ENCODE measurements at places on chromosomes 2 and 18. TPM values are rescaled to one million over a fixed set of nuclear protein-coding genes. Genes with fewer than 3 reads are reported as not detected.

Gene ANKRD30B
- not detected for total RNA-seq

Gene ATP8B1
- not detected for total RNA-seq

GRCh38 chr2:162084536-162084935, 10.5 kb upstream of the DPP4 start:
- no peak overlapping the region for H3K4me3 ChIP-seq
- no peak for DNase-seq
- no peaks in the 10 kb centered on the region for H3K36me3 ChIP-seq
- no peak overlapping the region for H3K27ac ChIP-seq
- H3K27me3 ChIP-seq: no peaks in the 10 kb centered on the region

DNA sequence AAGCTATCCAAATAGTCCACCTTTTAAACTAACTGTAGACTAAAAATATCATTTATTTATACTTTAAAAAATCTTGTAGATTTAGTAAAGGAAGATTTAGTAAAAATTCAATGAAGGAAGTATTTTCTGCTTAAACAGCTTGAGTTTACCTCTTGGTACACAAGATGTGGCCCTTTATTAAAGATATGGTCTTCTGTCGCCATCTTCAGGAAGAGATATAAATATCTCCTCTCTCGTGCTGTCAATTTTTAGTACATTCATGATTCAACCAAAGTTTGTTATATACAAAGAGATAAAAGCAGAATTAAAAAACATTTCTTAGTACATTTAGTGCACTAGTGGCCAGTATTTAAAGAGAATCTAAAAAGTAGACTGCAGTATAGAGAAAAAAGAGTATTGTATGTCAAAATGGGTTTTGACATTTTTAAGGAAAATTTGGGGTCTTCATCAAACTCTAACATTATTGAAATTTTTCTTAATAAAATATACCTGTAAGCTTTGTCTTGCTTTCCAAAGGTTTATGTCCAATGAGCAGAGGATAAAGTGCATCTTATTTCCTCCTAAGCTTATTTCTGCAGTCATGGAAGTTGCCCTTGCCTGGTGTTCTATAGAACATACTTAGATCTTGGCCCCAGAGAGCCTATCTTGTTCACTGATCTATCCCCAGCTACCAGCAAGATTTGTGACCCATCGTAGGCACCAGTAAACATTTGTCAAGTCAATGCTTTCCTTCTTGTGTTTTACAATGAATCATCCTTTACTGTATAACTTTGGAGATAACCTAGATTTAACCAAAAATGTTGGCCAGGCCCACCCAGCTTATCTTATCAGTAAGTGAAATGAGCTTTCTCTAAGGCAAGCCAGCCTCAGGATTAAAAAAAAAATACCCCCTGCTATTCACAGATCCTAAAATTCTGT, 18.5 kb upstream of the EML6 start:
- peaks cover 5% of the 10 kb centered on the region for H3K27me3 ChIP-seq
- H3K4me3 ChIP-seq: no peak overlapping the region
- no peak for DNase-seq

DNA sequence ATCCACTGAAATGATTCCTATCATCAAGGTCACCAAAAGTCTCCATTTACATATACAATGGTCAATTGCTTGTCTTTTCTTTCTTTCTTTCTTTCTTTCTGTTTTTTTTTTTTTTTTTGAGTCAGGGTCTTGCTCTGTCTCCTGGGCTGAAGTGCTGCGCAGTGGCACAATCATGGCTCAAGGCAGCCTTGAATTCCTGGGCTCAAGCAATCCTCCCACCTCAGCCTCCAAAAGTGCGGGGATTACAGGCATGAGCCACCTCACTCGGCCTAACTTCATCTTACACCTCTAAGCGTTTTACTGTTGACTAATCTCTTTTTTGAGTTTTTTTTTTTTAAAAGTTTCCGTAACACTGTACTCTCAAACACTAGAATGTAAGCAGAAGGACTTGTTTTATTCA, 867 bp downstream of the SF3B6 start:
- no peaks in the 10 kb centered on the region for H3K27me3 ChIP-seq
- peak overlapping the region; percentile 93 for H3K27ac ChIP-seq
- peaks cover 23% of the 10 kb centered on the region for H3K4me1 ChIP-seq
- peaks cover 11% of the 10 kb centered on the region for H3K36me3 ChIP-seq
- peak overlapping the region; percentile 98 for H3K4me3 ChIP-seq
- no peak for DNase-seq

Gene LTBP1
- total RNA-seq: not detected

DNA sequence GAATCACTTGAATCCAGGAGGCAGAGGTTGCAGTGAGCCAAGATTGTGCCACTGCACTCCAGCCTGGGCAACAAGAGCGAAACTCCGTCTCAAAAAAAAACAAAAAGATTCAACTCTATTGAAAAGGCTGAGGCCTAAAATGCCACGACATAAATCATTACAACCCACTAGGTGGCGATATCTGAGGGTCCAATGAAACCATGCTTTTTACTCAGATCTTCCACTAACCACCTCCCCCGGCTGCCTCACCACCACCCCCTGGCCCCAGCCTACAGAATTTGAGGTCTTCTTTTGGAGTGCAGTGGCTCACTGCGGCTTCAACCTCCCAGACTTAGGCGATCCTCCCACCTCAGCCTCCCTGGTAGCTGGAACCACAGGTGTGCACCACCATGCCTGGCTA, 57.5 kb downstream of the AP1S3 start:
- no peak overlapping the region for H3K27ac ChIP-seq
- H3K36me3 ChIP-seq: no peaks in the 10 kb centered on the region
- H3K4me3 ChIP-seq: no peak overlapping the region
- DNase-seq: peak; percentile 15
- no peaks in the 10 kb centered on the region for H3K4me1 ChIP-seq
- no peaks in the 10 kb centered on the region for H3K27me3 ChIP-seq

GRCh38 chr2:138512672-138513071, 11.1 kb downstream of the SPOPL start:
- DNase-seq: no peak
- no peaks in the 10 kb centered on the region for H3K36me3 ChIP-seq
- no peak overlapping the region for H3K27ac ChIP-seq

Gene SERPINB13
- not detected for total RNA-seq

- H3K36me3 ChIP-seq: no peaks in the 10 kb centered on the region
- no peak overlapping the region for H3K4me3 ChIP-seq
- no peak overlapping the region for H3K27ac ChIP-seq
- H3K4me1 ChIP-seq: no peaks in the 10 kb centered on the region
Observed at GRCh38 chr2:8065191-8065590, 616.7 kb upstream of the ID2 start.

Gene IL36A
- total RNA-seq: not detected

DNA sequence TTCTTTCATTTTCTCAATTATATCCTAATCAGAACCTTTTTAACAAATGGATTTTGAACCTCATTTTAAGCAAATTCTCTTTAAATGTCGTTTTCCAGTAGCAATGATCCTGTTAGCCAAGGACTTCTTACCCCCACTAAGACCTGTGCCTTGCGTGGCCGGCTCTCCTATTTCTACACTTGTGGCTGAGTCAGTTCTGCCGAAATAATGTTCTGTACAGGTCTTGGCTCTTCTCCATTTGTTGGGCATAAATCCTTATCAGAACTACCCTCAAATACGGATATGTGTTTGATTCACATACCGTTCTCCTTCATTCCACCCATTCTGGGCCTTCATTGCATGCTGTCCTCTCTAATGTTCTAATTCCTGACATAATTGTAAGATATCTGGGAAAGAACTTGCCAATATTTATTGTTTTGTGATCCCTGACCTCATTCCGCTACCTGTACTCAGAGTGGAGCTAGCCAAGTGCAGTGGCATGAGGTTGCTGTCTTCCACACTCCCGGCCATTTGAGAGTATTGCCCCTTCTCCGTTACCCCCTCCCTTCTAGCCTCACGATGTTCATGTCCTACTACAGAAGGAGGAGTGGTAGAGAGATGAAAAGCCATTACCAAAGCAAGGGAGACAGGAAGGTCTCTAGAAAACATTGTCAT, 78.7 kb downstream of the MYOM1 start:
- H3K36me3 ChIP-seq: peaks cover 5% of the 10 kb centered on the region
- no peak for DNase-seq
- H3K27ac ChIP-seq: no peak overlapping the region
- H3K4me1 ChIP-seq: no peaks in the 10 kb centered on the region
- no peak overlapping the region for H3K4me3 ChIP-seq

DNA sequence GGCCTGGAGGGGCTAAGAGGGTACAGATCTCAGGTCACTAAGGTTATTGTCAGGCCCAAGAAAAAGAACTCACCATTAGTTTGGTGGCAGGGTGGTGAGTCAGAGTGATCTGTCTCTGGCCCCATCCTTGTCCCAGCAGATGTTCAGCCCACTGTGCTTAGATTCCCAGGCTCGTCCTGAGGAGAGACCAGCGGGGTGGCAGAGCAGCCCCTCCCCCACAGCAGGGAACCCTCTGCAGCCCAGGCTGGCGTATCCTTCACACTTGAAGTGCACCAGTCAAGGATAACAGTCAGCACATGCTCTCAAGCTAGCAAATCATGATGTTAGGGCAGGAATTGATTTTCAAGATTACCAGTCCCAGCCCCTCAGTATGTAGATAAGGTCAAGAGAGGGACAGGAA, 43.1 kb downstream of the TMEM185B start:
- H3K27me3 ChIP-seq: no peaks in the 10 kb centered on the region
- H3K36me3 ChIP-seq: no peaks in the 10 kb centered on the region
- H3K27ac ChIP-seq: no peak overlapping the region
- peaks cover 73% of the 10 kb centered on the region for H3K4me1 ChIP-seq

Gene UPP2
- total RNA-seq: not detected

Gene GPR35
- total RNA-seq: 8.4 TPM

DNA sequence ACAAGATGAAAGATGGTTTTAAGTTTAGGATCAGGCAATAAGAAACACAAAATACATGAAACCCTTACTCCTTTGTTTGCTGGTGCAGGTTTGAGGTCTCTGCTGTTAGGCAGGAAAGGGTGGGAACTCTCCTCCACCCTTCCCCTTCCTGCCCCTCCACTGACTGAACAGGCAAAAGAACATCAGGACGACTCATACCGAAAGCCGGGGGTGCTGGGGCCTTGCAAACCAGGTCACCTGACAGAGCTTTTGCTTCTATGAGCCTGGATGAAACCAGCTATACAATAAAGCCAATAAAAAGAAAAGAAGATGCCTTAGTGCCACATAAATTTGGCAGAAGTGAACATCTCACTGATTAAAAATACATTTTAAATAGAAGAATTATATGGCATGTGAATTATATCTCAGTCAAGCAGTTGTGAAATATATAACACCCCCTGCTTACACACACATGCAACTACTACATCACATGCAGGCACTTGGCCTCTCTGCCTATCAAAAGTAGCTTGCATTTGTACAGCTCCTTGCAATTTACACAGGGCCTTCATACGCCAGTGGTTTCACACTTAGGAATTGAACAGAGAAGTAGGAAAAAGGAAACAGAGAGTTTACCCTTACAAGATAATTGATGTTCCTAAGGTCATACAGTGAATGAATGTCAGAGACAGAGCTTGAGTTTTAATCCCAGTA, 215.1 kb upstream of the TRIB2 start:
- DNase-seq: peak; percentile 30
- peaks cover 98% of the 10 kb centered on the region for H3K4me1 ChIP-seq
- no peak overlapping the region for H3K27ac ChIP-seq
- no peaks in the 10 kb centered on the region for H3K36me3 ChIP-seq

DNA sequence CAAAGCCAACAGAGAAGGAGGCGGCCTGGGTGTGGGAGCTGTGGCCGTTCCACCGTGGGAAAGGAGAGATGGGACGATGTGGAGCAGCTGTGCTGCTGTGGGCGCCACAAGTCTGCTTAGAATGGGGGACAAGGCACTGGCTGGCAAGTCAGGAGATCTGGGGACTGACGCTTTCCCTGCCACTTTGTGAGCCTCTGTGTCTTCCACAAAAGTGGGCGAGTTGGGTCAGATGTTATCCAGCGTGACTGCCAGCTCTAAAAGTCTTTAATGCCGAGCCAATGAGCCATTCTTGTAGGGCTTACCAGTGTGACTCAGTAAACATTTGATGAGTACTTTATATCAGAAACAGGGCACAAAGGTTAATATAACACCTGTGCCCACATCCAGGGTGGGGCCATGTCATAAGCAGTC, 113.6 kb upstream of the MGAT5 start:
- H3K4me3 ChIP-seq: no peak overlapping the region
- no peak for DNase-seq
- peaks cover 48% of the 10 kb centered on the region for H3K4me1 ChIP-seq
- no peak overlapping the region for H3K27ac ChIP-seq
- no peaks in the 10 kb centered on the region for H3K27me3 ChIP-seq

Gene LHCGR
- not detected for total RNA-seq

Gene GALNT13
- total RNA-seq: not detected

Gene CELF4
- total RNA-seq: not detected

DNA sequence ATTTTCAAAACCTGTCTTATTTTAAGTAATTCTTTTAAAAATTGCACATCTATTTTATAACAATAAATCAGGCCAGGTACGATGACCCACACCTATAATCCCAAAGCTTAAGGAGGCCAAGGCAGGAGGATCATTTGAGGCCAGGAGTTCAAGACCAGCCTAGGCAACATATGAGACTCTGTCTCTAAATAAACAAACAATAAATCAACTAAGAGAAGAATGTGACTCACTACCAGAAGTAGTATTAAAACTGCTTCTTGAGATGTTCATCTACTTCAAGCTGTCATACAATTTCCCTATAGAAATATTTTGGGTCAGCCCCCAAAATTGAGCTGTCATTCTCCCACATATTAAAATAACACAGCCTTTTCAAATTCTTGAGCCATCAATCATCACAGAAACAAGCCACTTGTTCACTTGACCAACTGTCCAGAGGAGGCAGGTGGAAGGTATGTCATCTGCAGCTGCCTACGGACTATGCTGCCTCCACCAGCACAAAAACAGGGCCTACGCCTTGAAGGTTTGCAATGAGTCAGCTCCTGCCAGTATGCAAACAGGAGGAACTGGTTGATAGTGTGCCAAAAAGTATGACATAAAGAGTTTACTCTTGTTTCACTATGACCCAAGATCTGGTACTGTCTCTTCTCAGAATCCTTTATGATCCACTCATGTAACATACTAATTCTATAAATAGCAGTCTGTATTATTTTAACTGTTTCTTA, 33.6 kb downstream of the KIDINS220 start:
- H3K36me3 ChIP-seq: peaks cover 49% of the 10 kb centered on the region
- no peak overlapping the region for H3K4me3 ChIP-seq
- no peaks in the 10 kb centered on the region for H3K27me3 ChIP-seq

Gene POMC
- total RNA-seq: 6.2 TPM

Gene CCNT2
- total RNA-seq: 36.8 TPM

GRCh38 chr2:4947911-4948310, 744.3 kb upstream of the SOX11 start:
- no peaks in the 10 kb centered on the region for H3K4me1 ChIP-seq
- no peak for DNase-seq
- no peak overlapping the region for H3K27ac ChIP-seq
- no peak overlapping the region for H3K4me3 ChIP-seq
- no peaks in the 10 kb centered on the region for H3K27me3 ChIP-seq
- H3K36me3 ChIP-seq: no peaks in the 10 kb centered on the region

GRCh38 chr2:135257383-135258090, 205.4 kb downstream of the RAB3GAP1 start:
- H3K4me3 ChIP-seq: no peak overlapping the region
- no peak for DNase-seq
- H3K27ac ChIP-seq: no peak overlapping the region
- no peaks in the 10 kb centered on the region for H3K36me3 ChIP-seq
- no peaks in the 10 kb centered on the region for H3K4me1 ChIP-seq

GRCh38 chr2:144341538-144341937, 178.4 kb downstream of the ZEB2 start:
- no peaks in the 10 kb centered on the region for H3K4me1 ChIP-seq
- H3K4me3 ChIP-seq: no peak overlapping the region
- H3K27ac ChIP-seq: no peak overlapping the region

Gene SLC4A3
- total RNA-seq: 0.13 TPM

Gene IRS1
- 3.9 TPM for total RNA-seq

- no peak for DNase-seq
- H3K27ac ChIP-seq: no peak overlapping the region
- no peaks in the 10 kb centered on the region for H3K4me1 ChIP-seq
- no peaks in the 10 kb centered on the region for H3K36me3 ChIP-seq
Observed at GRCh38 chr2:20172273-20173055, 52.5 kb downstream of the SDC1 start.

All from CD8-positive, alpha-beta memory T cell (primary cell).